Coronary artery (tissue), 2 donors: ENCODE measurements at places on chromosomes 3 and 15.

GRCh38 chr3:66320390-66320789 is 99.6 kb downstream of the SLC25A26 start:
- no peak for DNase-seq

DNA sequence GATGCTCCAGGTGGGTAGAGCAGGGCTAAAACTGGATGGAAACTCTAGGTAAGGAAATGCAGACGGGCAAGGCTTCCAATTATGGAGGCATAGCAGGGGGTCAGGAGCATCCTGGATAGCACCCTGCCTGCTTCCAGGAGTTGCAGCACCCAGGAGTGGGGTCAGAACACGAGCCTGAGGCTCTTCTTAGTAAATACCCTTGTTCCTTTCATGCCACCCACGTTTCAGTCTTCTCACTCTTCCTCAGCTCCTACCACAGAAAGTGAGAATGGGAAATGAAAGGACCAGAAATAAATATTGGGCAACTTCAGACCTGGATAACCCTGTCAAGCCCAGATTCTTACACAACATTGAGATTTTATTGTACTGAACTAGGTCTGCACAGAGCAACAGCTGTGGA is 16.4 kb downstream of the CCR1 start:
- no peak for DNase-seq

DNA sequence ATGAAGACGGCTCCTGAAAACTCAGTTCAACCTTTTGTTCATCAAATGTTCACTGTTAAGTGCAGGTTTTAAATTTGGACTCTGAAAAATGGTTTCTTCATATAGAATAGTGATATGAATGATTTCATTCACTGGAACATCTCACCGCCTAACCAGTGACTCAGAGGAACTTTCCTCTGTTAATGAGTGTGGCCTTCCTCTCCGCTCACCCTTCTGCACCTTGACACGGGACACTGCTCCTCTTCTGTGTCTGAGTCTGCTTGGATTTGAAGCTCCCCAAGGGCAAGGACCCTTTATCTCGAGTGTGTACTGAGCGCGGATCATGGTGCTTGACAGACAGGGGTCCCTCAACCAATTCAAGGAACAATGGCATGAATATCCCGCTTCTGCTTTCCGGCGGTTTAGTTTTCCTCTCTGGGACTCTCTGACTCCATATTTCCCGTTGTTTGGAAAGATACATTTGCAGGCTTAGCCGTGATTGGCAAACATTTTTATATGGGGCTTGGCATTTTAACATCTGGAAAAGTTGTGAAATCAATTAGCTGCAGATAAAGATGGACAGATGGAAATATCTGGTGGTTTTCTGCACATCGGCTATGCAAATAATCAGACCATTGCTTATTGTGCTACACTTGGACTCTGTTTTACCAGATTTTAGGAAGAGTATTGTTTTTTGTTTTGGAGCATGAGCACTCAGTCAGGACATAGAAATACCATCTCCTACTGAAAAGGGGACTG is 20.9 kb downstream of the KBTBD8 start:
- DNase-seq: no peak

DNA sequence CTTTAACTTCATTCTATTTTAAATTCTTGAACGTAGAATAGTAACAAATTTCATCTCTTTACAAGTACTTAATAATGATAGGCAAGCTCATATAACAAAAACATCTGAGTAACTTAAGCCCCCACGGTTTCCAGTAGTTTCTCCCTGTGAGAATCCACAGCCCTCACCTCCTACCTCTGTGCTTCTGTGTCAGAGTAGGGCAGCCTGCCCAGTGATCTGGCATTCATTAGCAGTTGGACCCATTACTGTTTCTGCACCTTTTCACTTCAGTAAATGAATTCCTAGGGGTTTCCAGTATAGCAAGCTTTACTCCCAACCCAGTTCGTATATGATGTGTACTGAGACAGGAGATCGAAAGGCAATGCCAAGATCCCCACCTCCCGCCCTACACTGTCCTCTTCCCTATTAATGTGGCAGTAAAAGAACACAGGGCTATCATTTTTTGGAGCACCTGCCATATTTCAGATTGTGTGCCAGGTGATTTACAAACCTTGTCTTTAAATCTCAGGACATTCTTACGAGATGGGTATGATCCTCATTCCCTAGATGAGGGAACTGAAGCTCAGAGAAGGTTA is 40.8 kb downstream of the EIF2AK4 start:
- DNase-seq: no peak

DNA sequence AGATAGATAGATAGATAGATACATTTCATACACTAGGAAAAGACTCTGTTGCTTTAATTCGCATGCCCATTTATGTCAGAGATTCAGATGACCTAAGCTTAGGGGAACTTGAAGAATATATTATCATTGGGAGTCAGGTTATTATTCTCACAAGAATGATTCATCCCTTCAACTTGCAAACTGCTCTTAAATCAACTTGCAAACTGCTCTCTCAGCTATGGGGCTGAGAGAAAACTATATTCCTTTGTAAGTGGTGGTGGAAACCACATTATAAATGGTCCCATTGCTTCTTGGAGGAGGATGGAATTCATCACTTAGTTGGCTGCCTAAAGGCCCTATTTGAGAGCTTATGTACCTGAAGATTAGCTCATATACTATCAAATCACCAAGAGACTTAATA is 160.9 kb upstream of the STAC start:
- no peak for DNase-seq

DNA sequence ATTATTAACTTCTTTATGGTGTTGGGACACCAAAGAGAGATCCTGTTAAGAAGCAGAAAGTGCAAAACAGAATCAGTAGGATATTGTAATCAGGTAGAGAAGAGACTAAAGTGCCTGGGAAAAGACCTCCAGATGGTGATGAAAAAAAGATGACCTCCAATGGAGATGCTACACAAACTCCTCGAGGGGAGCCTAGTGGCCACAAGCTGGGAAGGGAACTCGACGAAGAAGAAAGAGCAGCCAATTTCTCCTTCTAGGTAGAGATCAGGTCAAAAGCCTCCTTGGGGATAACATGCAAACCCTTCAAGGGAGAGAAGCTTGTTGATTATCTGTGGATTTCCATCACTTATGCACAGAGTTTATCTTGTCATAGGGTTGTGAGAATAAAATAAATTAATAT is 647.6 kb downstream of the ROBO2 start:
- DNase-seq: no peak

DNA sequence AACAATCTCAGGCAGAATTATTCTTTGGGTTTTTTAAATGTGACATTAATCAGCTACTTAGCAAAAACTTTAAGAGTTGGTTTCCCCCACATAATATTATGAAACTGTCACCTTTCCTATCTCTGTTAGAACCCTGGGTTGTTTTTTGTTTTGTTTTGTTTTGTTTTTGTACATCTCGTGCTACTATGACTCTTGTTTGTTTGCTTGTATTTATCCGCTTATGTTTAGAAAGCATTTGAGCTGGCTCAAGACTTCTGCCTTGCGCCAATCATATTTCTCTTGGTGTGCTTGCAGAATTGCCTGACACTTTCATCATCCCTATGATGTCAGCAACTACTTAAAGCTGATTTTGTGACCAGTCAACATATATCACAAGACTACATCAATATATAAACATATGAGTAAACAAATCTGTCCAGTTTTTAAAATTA is 116.9 kb downstream of the DCLK3 start:
- DNase-seq: no peak

- DNase-seq: no peak
Measured at GRCh38 chr3:156725682-156726081, 51.3 kb downstream of the TIPARP start.

DNA sequence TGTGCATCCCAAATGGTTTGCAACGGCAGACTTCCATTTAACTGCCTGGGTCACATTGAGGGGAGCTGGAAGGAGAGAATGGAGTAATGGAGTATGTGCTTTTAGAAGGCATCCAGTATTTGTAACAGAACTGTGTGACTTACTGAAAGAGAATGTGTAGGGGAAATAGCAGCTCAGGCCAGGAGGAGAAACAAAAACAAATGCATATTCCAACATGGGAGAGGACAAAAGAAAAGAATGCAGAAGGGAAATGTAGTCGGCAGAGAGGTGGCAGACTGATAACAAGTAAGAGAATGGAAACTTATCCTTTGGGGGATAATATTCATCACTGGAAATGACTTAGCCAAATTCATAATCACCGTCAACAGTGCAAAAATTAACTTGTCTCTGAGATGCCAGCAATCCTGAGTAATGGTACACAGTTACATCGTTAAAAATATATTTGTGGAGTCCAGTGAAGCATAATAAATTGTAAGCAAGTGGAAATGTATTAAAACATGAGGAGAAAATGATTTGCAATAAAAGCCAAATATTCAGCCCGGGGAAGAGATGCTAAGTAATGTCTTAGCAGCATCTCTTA is 294.9 kb upstream of the SGO1 start:
- DNase-seq: no peak

- DNase-seq: no peak
Measured at GRCh38 chr3:44041726-44042125, 200.0 kb upstream of the TOPAZ1 start.

GRCh38 chr15:81229586-81229985 is 32.9 kb downstream of the IL16 start:
- DNase-seq: no peak

DNA sequence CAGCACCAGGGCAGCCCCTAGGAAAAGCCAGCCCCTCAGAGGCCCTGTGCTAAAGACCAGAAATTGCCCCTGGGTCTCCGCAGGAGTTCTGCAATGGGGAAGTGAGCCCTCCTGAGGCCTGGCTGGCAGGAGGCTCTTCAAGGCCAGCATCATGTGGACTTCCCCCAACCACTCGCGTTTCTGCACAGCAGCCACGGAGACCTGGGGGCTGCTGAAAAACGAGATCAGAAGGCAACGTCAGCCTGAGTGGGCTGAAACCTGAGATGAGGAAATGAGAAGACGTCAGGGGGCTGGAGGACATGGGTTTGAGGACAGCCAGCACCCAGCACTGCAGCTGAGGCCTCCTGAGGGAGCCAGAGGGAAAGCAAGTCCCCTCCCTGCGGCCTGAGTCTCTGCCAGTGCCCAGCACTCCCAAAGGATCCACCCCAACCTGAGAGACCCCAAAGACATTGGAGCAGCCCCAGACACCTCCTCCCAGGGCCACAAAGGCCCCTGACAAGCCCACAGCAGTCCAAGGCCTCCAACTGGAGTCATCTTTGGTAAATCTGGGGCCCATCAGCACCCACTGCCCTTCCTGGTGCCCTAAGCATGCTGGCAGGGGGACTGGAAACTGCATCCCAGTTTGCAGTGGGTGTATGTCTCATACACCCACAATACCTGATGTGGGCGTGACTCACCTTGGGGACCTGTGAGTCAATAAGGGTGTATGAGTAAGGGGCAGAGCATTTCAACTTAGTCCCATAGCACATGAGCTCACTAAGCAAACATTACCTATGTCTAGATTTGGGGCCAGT is 29.2 kb upstream of the CYP11A1 start:
- DNase-seq: no peak

GRCh38 chr3:74511078-74511477 is 103.4 kb downstream of the CNTN3 start:
- no peak for DNase-seq

- peak; percentile 16 for DNase-seq
Measured at GRCh38 chr3:195609229-195609628, 25.5 kb upstream of the APOD start.

DNA sequence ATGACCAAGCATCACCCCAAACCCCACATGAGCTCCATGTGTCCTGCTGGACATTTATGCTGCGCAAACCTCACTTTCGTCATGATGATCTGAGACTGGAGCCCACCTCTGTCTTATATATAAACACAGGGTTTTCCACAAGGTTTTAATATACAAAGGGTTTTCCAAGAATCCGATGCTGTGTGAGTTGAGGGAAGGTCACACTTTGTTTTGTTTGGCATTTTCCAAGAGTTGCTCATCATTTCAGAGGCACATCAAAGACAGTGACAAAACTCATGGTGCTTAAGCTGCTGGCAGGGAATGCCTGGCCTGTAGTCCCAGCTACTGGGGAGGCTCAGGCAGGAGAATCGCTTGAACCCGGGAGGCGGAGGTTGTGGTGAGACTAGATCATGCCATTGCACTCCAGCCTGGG is 20.0 kb downstream of the EFCC1 start:
- DNase-seq: no peak

GRCh38 chr3:189275852-189276251 is 104.1 kb downstream of the TPRG1 start:
- DNase-seq: no peak

- DNase-seq: no peak
Measured at GRCh38 chr15:101646672-101647071, 5.5 kb downstream of the TM2D3 start.

DNA sequence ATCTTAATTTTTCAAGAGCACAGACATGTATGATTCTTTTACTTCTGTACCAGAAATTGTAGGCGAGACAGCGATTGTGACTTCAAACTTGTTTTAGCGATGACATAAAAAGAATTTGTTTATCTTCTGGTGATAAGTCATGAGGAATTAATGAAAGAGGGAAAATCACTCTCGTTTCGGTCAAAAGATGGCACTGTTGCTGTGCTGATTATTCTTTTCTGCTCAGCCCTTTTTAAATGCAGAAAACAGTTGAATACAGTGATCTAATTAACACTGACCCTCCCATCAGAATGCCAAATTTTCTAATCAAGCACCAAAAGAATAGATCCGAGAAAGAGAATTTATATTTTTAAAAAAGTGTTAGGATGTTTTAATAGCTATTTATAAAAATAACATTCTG is 52.6 kb downstream of the NSUN3 start:
- no peak for DNase-seq

- peak; percentile 58 for DNase-seq
Measured at GRCh38 chr3:134059035-134059601, 29.4 kb upstream of the SLCO2A1 start.

DNA sequence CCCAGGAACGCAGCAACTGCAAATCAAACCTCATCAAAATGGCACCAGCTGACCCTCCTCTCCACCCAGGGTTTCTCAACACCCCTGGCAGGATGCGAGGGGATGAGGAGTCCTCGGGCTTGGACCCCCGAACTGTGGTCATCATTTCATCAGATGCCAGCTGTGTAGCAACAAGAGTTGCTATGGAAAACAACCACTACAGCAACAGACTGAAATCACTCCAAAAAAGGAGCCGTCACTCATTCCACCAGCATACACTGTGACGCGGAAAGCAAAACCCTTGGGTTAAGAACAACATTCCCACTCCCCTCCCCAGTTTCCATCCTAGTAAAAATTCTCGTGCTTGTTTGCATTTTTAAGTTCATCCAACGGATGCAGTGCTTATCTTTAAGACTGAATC is 40.1 kb downstream of the VGLL4 start:
- peak; percentile 93 for DNase-seq

GRCh38 chr3:39783680-39784079 is 25.7 kb upstream of the MYRIP start:
- DNase-seq: no peak

- no peak for DNase-seq
Measured at GRCh38 chr3:71063773-71064290, 519.7 kb downstream of the FOXP1 start.

GRCh38 chr15:71691458-71692417 is 118.6 kb upstream of the NR2E3 start:
- DNase-seq: no peak
